ENCODE measurements at places on chromosomes 2 and 18.

GRCh38 chr2:198440833-198441232 is 636.4 kb downstream of the PLCL1 start:
- no peak for DNase-seq

DNA sequence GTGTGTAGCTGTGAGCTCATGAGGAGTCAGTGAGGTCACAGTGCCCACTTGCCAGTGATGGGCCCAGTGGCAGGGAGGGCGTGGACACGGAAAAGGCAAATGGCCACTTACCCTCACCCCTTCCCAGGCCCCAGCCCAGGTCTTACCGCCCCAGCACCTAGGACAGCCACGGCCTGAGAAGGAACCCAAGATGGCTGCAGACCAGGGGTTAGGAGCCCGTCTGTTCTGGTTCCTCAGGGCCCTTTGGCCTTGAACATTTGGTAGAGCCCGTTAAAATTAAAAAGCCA is 74.1 kb downstream of the EMX1 start:
- no peak for DNase-seq

GRCh38 chr18:68714366-68714711 is 569 bp downstream of the TMX3 start:
- DNase-seq, result no peak

GRCh38 chr2:217494557-217494956 is 508.2 kb downstream of the TNS1 start:
- DNase-seq, result no peak

- DNase-seq, result no peak
These were observed 62.3 kb upstream of the MAP4K3 start for GRCh38 chr2:39499336-39499735.

DNA sequence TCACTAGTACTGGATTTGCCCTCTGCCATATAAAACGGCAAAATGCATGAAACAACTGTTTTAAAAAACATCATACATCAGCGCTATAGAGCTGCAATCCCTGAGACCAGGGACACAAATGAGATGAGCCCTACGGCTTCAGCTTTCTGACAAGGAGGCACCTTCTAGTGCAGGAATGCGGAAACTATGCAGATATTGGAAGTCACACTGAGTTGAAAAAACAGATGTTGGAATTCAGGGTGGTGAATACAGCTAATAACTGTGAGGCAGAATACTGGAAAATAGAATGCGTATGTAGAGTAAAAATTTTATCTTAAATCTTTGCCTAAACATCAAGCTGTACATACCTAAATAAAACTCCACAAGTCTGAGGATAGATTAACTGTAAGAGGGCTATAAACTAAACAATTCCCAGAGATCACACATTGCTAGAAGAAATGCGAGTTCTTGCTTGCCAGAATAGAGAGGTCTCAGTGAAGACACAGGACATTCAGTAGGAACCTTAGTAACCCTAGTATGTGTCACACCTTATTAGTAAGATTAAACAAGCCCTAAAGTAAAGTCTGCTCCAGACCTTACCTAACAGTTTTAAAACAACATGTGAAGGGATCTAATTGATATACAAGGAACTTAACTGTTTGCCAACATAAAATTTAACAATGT is 541.4 kb upstream of the DDX18 start:
- no peak for DNase-seq

DNA sequence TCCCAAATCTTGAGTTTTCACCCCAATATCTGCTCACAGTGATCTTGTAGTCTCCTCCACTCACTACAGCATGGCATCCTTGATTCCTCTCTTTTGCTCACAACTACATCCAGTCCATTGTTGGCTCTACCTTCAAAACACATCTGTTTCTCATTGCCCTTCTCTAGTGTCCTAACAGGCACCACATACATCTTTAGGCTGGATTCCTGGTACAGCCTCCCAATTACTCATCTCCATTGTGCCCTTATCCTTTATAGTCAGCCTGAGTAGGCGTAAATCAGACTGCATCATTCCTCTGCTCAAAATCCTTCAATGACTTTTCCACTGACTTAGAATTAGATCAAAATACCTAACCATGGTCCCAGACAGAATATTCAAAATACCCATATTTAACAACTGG is 10.7 kb upstream of the TAF1B start:
- DNase-seq, result no peak

GRCh38 chr2:100394111-100394641 is 23.3 kb downstream of the CHST10 start:
- no peak for DNase-seq

DNA sequence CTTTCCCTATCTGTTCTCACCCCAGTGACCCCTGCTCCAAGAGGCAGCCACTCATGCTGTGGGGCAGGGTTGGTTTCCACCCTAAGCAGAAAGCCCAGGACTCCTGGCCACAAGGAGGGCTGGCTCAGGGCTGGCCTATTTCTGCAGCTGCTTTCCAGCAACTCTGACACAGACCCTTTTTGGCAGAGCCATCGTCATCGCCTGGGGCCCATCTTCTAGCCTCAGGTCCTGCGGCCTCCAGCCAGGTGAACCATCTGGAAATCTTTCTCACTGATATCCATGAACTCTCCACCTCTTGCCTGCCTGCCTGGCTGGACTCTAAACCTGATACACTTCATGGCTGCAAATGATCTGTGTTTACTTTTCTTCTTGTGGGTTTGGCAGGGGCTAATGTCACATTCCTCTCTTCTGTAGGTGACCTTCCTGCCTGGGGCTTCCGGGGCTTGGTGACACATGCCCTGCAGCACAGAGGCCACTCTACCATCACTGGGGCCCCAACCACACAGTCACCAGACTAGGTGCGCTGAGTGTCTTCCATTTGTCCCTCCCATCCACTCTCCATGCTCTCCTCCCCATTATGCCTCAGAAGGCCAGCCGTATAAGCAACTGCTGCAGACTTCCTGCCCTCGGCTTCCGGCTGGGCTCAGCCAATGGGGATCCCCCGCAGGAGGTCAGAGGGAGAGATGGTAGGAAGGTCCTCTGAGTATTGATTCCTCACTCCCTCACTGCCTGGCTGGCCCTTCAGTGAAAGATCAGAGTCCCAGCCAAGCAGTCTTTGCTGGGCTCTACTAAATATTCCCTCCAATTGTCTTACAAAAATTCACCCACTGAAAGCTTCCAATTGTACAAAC is 9.7 kb upstream of the COPS8 start:
- no peak for DNase-seq

DNA sequence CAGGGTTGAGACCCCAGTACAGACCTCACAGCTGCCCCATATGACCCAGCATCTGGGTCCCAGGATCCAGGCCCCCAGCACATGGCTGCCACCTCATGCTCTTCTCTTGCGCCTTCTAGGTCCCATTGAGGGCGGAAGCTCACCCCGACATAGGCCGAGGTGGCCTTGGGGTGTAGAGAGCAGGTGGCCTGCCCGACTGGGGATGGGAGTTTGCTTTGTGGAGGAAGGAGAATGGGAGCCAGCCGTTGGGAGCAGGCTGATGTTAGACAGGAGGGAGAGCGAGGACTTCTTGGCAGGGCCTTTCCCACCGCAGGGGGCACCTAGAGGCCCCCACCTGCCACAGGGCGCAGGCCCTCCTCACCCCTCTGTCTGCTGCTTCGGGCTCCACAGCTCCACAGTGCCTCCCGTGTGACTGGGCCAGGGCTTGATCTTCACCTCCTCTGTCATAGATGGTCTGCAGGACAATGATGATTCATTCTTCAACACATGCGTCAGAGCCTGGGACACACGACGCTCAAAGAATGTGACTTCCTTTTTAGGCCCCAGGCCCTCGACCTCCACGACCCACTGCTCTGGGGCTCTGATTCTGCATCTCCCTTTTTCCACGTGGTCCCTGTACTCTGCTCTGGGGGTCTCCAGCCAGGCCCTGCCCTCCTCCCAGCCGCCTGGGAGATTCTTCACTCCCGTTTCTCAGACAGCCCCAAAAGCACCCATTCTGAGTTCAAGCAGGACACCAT is 86.6 kb upstream of the ODC1 start:
- DNase-seq, result no peak

DNA sequence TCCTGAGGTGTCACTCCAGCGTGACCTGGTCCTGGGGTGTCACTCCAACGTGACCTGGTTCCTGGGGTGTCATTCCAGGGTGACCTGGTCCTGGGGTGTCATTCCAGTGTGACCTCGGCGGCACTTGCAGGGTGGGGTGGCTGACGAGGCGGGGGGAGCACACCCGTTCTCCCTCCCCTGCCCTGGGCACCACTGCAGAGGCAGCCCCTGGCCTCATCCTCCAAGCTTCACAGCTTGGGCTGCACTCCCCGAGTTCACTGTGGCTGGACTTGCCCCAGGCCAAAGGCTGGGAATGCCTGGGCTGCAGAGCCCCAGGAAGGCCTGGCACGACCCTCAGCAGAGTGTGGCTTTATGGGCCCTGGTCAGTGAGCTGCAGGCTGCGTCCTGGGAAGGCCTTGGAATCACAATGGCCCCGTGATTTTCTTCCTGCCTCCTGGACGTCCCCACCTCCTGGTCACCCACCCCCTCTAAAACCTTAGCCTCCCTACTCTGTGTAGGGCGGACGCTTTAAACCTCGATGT is 88.3 kb downstream of the NFATC1 start:
- DNase-seq, result no peak

DNA sequence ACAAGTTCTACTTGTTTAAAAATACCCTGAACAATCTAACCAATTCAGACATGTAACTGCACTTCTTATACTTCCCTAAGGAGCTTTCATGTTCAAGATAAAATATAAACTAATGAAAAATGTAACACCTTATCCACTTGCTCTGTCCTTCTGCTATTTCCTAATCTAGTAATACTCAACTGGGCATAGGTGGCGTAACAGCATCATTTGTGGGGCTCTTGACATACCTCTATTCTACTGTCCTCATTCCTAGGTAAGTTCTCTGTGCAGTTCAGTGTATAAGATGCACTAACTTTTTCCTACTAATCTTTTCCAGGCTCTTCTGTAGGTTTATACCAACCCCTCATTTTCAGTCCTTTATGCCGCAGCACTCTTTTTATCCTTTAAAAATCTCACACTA is 36.7 kb downstream of the PRKD3 start:
- peak; percentile 12 for DNase-seq

- no peak for DNase-seq
These were observed 122.7 kb upstream of the GLI2 start for GRCh38 chr2:120612931-120613330.

Measured in activated CD4-positive, alpha-beta T cell treated with anti-CD3 and anti-CD28 coated beads, Interleukin-2, amount 50 U/mL, for 16 hours (primary cell).